C1 segment of cervical spinal cord (tissue), 14 donors: ENCODE measurements at places on chromosomes 16 and 17.

DNA sequence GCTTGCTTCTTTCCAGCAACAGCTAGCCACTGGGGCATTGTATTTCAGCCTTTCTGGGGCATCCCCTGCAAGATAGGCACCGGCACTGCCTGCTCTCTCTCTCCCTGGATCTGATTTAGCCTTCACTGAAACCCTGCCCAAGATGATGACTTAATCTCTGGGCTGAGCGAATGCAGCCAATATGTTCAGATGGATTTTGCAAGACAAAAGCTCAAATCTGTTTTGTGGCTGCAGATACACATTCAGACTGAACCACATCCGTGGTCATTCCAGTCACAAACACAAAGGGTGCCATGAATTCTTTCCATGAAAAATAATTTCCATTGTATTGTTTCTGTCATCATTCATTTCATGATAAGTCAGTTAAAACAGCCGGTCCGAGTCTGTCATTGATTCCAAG, 24.2 kb downstream of the SOST start:
- no peak for DNase-seq

GRCh38 chr16:11459722-11460121, 114.5 kb downstream of the RMI2 start:
- DNase-seq = no peak

DNA sequence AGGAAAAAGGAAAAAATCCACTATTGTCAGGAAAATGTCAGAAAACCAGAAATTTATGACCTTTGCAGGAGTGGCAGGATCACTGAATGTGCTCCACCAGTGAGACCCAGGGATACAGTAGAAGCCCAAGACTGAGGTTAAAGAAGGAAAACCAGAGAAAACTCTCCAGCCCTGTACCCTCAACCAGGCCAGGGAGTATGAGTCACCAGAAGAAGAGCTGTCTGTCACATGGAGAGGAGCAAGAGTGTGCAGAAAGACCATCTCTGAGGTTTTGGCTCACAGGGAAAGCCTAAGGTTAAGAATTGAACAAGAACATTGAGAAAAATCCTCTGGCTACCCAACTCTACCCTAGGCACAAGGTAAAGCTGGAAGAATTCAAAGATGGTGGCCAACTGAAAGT, 47.6 kb upstream of the MON1B start:
- no peak for DNase-seq

DNA sequence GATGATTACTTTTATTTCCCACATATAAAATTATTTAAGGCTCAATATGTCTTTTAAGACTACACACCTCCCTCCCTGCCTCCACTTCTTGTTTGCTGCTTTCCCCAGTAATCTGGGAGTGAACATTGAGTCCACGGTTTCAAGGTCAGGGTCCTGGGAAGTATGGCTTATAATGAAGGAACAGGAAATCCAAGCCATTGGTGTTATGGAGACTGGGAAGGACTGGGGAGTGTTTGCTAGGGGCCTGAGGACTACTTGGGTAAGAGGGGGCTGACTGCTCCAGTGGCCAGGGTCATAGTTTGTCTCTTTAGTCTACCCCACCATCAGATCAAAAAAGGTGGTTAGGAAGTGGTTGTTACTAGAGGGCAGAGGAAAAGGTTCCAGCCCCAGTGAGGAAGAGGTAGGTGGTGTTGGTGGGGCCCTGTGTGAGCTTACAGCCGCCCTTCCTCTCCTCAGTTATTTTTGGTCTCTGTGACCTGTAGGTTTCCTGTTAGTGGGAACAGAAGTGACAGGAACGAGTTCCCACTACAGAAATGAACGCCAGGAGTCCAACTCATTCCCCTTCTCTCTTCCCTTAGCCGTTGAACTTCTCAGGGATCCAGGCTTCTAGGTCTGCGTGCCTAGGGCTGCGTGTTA, 742 bp upstream of the SLC16A13 start:
- no peak for DNase-seq

DNA sequence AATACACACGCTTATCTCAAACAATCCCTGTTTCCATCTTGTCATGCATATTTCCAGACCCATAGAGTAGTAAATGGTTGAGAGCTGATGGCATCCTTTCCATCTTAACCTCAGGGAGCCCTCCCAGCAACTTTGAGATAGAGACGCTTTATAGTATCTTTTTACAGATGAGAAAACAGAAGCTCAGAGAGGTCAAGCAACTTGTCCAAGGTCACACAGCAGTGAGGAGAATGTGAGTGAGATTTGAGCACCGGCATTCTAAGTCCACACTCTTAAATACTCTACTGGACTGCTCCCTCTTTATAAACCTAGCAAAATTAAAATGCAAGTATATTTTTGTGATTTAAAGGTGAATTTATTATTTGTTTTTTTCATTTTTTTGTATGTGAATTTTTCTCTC, 19.9 kb upstream of the KCNG4 start:
- DNase-seq = no peak

- DNase-seq = no peak
Measured at GRCh38 chr16:54766355-54766754, 164.3 kb upstream of the IRX5 start.

DNA sequence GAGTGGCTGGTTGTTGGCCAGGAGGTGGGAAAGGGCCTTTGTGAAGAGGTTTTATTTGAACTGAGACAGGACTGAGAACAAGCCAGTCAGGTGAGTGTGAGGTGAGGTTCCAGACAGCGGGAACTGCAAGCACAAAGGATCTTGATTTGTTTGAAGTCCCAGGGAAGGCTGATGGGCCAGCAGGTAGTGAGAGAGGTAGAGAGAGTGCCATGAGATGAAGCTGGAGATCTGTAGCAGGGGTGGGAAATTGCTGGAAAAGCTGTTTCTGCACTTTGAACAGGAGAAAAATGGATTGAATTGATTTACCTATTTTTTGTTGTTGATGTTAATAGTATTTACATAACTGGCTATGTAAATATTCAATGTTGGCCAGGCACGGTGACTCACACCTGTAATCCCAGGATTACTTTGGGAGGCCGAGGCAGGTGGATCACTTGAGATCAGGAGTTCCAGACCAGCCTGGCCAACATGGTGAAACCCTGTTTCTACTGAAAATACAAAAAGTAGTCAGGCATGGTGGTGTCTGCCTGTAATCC, 7.7 kb upstream of the DCTPP1 start:
- no peak for DNase-seq

GRCh38 chr17:80844418-80844990, 147.1 kb upstream of the CHMP6 start:
- no peak for DNase-seq

DNA sequence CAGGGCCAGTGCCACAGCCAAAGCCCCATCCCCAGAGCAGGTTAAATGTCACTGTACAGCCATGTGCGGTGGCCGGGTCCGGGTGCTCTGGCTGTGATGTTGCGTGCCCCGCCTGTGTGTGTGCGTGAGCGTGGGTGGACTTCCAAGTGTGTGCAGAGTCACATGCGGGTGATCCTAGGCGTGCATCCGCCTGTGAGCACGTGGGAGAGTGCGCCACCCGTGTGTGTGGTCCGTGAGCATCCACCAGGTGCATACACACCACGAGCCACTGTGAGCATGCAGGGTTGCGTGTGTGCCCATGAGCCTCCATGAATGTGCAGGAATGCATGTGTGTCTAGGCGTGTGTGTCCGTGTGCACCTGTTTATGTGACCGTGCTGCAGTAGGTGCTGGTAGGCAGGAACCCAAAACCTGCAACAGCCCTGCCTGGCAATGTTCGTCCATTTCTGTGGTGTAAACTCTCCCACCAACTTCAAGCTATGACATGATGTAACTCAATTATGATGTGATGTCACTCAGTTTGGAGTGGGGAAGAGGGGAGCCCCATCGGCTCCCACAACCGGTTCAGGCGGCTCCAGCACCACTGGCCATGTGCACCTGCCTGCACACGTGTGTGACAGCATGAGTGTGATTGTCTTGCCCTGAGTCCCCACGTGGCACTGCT, 37.6 kb upstream of the ACSF3 start:
- no peak for DNase-seq

DNA sequence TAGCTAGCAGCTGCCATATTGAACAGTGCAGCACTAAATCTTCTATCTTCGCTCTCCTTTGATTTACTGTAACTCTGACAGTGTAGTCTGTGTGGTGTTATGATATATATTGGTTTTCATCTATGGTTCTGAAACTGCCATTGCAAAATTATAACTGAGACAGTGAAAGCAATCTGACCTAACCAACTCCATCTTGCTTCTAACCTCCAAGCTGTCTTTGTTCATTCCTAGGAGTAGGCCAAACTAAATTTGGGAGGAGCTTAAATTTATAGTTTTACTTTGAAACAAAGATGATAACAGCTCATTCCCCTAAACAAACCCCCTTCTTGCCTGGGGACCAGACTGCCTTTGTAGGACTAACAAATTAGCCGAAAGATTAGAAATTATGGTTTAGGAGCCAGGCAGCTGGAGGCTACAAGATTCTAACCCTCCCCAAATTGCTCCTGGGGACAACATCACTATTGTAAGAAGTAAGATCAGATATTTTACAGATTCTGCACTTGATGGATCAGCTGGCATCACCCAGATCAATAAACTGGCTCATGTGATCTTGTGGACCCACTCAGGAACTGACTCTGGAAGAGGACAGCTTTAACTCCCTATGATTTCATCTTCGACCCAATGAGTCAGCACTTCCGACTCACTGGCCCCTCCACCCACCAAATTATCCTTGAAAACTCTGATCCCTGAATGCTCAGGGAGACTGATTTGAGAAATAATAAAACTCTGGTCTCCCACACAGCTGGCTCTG, 47.0 kb upstream of the FBXO47 start:
- DNase-seq = no peak

DNA sequence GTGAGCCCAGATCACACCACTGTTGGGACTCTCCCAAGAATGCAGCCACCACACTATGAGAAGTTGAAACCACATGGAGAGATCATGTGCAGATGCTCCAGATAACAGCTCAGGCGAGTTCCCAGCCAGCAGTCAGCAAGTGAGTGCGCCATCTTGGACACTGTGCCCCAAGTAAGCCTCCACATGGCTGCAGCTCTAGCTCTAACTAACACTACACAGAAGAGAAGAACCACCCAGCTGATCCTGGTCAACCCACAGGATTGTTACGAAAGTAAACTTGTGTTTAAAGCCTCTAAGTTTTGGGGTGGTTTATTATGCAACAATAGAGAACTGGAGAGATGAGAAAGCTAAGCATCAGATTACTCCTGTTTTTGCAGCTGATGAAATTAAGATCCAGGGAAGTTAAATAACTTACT, 25.8 kb downstream of the SLC38A7 start:
- no peak for DNase-seq
